CD4-positive, alpha-beta T cell treated with Interleukin-17A for 4 hours (primary cell): ENCODE measurements at places on chromosomes 3 and 15.

GRCh38 chr3:56980798-56981390 lies 79.6 kb upstream of the SPATA12 start:
- DNase-seq: peak; percentile 50

- no peak for DNase-seq
These were observed 13.3 kb downstream of the STAC start for GRCh38 chr3:36393563-36393962.

DNA sequence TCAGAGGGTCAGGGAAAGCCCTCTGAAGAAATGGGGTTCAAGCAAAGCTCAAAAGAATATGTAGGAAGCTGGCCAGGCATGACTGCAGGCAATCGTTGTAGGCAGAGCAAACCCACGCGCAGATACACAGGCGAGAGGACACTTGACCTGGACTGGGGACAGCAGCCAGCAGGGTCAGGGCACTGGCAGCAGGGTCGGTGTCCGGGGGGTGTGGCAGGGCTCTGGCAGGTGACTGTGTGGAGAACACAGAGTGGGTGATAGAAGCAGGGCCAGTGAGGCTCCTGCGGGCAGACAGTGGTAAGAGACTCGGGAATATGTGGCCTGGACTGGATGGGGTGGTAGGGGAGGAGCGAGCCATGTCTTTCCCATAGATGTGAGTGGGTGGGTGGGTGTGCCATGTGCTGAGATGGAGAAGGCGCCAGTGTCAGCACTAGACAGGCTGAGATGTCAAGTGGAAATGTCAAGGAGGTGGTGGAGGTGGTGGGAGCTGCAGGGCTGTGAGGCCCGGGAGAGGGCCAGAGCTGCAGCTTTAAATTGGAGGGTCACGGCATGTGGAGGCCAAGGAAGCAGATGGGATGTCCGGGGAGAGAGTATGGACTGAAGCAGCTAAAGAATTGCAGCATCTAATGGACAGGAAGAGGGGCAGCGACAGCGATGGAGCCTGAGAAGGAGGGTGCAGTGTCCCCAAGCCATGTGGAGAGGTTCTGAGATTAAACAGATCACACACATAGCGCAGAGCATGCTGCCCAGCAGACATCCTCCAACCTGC lies 13.4 kb downstream of the TMEM43 start:
- DNase-seq: no peak

- no peak for DNase-seq
These were observed 130.6 kb downstream of the LRIG1 start for GRCh38 chr3:66370179-66370578.

DNA sequence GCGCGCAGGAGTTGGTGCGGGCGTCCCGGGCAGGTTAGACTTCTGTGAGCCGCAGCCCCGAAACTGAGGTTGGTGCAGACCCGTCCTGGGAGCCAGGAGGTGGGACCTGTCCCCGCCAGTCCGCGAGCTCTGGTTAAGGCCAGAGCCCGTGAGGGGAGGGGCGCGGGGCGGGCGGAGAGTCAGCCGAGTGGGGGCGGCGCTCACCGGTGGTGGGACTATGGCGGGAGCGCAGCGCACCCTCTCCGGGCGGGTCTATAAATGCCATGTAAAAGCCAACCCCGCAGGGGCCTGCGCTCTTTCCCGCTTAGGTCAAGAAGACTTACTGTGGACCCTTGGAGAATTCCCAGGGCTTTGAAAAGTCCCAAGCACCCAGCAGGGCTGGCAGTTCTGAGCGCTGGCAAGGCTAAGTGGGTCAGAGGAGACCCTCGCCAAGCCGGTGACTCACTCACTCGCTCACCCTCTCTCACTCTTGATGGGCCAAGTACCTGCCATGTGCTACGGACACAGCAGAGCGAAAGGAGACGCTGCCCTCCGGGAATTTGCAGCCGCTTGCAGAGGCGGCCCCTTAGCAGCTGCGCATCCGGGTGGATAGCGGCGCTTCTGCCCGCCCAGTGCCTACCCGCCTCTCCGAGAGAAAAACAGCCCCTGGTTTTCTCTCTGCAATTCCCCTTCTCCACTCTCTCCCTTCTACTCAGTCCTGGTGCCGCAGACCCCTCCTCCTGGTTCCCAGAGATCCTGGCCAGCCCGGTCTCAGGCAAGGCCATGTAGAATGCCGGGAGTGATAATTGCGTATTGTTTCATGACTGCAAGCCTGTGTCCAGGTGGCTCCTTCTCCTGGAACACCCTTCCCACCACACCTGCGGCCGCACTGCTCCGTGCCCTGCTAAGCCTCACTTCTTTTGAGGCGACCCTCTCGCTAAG lies at the start of gene ALDH1L1:
TSS of gene ALDH1L1 (minus strand) at position 110 of the 921 bp plus-strand sequence. CDS start 19,607 bp downstream, outside the sequence.
- DNase-seq: no peak

GRCh38 chr15:48963524-48964113 lies at the start of gene SHC4:
SHC4 (minus strand) TSS chr15:48963919; CDS start chr15:48963015, 904 bp downstream.
- no peak for DNase-seq

DNA sequence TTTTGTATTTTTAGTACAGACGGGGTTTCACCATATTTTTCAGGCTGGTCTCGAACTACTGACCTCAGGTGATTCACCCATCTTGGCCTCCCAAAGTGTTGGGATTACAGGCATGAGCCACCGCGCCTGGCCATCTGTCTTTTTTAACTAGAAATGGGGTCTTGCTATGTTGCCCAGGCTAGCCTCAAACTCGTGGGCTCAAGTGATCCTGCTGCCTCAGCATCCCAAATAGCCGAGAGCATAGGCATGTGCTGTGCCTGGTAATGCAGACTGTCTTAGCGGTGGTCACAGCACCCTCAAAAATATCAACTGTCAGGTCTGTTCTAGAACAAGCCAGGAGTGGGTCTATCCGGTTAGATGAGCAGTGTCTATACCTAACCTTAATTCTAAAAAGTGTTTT lies 48.2 kb downstream of the SPATA12 start:
- DNase-seq: no peak

- DNase-seq: no peak
These were observed 353.7 kb upstream of the SGO1 start for GRCh38 chr3:20539666-20540065.
